ENCODE measurements at places on chromosomes 2 and 18.

DNA sequence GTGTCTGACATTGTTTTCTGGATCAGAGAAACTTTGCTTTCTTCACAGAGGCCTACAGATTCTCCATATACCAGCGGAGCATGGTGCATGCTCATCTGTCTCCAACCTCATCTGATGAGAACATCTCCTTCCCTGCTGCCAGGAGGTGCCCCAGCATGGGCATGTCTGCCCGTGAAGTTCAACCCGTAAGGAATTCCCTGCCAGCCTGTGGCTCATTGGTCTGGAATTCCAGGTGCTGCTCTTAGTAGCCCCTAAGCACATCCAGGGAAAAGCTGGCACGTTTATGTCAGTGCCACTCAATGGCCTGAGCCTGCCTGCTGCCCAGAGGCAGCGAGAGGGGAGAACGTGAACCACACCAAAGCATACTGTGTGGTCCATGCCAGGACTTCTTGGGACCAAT, 1.7 kb upstream of the SP100 start:
- no peak for DNase-seq

DNA sequence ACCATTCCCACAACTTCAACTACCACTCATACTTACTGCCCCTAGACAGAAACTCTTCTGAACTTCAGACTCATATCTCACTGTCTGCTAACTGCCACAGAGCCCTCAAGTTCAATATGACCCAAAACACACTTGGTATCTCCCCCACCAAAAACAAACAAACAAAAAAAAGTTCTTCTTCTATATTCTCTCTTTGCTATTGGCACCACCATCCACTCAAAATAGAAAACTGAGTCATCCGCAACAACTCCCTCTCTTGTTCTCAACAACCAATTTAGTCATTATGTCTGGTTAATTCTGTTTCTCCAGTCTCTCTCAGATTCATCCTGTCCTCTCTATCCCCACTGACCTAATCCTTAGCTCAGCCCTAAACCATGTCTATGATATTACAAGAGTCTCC, 7.2 kb upstream of the DCTN1 start:
- no peak for DNase-seq

DNA sequence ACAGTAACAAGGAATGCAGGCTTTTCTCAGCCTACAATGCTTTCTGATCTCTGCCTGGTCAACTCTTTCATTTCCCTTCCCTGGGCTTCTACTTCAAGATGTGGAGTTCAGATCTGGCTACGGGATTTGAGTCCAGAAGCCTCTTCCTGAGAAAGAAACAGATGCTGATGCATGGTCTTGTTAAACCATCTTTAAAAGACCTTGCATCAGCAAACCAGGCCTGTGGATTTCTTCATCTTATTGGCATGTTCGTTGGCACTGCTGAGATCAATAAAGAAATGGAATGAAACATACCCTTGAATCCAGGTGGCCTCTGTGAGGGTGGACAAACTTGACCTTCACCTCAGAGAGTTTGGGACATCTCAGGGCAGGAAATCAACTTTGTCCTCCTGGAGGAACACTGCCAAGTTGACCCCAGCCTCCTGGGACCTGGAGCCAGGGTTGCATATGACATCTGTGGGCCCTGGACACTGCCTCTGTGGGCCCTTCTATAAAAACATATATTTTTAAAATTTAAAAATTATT, 21.4 kb downstream of the IGFBP2 start:
- no peak for DNase-seq

- DNase-seq, result no peak
Measured at GRCh38 chr2:98936353-98937351, 627 bp upstream of the CRACDL start.

- no peak for DNase-seq
Measured at GRCh38 chr18:21702602-21703001, 2.0 kb downstream of the ABHD3 start.

DNA sequence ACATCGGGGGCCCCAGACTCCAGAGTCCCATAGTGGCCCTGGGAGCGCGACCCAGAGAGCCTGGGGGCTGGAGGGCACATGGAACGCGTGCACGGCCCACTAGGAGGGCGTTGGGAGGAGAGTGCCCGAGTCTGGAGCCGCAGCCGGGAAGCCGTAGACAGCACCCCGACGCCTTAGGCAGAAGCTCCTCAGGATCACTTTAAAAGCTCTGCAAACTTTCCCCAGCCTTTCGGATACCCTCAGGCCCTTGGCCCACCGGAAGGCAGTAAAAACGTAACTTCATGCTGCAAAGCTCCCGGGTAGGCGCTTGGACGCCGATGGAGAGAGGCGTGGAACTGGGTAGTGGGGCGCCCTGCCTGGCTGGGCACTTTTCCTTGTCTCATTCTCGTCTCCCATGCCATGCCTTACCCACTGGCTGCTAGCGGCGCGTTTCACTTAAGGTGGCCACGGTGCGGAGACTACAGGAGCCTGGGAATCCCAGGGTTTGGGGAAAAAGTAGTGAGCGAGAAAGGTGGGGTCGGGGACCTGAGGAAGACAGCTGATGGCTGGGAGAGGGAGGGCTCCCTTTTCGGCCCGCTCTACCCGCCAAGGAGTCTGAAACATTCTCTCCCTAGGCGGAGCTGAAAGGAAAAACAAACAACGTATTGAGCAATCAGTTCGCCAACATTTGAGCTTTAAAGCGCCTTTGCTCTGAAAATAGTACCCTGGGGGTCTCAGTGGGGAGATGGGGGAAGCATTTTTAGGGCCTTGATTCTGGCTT, 141.8 kb downstream of the MEIS1 start:
- peak; percentile 19 for DNase-seq

GRCh38 chr2:150214626-150215025, 272.8 kb downstream of the RND3 start:
- no peak for DNase-seq
